Activated CD4-positive, CD25-positive, alpha-beta regulatory T cell treated with anti-CD3 and anti-CD28 coated beads, Interleukin-2, amount 50 U/mL, for 16 hours (primary cell): ENCODE measurements at places on chromosomes 4 and X.

GRCh38 chr4:155687380-155687982 lies 20.8 kb downstream of the GUCY1A1 start:
- DNase-seq = no peak

- DNase-seq = no peak
These were observed 14.7 kb downstream of the ATXN3L start for GRCh38 chrX:13305108-13305507.

DNA sequence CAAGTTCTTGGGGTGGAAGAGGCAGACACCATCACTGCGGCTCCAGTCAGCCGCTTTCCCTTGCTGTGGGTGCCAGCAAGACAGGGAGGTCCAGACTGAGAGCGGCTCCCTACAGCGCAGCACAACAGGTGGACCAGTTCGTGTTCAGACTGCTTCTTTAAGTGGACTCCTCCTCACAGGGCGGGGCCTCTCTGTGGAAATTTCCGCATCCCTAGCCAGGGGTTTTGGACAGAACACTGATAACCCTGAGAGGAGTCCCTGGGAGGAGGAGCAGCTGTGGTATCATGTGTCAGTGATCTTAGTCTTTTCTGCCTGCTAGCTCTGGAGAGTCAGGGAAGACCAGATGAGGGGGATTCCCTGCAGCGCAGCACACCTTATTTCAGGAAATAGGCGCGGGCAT lies 48.5 kb downstream of the MAGEC2 start:
- DNase-seq = no peak

- no peak for DNase-seq
These were observed 4.4 kb upstream of the ABLIM2 start for GRCh38 chr4:8163026-8163425.
